ENCODE measurements at places on chromosomes 11 and 22.

- DNase-seq: no peak
These were observed 43.2 kb downstream of the GLYATL2 start for GRCh38 chr11:58801302-58801701.

- DNase-seq: no peak
These were observed 5.1 kb downstream of the TRIM5 start for GRCh38 chr11:5679811-5680210.

- DNase-seq: no peak
These were observed 25.2 kb downstream of the GTF2H1 start for GRCh38 chr11:18347471-18348125.

DNA sequence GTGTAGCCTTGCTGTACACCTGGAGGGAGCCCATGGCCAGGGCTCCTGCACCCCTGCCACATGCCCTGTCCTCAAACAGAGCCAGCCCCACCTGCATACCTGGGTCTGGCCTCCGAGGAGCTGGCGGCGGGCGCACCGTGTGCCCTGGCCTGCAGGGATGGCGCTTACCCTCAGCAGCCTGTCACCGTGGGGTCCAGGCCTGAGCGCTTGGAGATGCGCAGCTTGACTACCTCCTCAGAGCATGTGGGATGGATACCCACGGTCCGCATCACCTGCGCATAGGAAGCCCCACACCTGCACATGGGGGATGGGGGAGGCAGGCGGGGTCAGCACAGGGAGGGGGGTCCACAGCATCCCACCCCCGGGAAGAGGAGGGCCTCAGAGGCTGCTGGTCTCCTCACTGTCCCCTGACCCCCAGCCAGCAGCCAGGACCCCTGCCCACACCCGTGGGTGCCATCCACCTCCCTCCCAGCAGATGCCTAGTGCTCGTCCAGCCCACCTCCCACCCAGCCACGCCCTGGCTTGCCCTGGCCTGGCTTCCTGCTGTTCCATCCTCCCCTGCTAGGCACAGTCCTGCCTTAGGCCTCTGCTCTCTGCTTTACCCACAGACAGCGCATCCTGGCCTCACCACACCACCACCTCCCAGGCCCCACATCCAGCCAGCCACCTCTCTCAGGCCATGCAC is 22.4 kb upstream of the GNB1L start:
- no peak for DNase-seq

DNA sequence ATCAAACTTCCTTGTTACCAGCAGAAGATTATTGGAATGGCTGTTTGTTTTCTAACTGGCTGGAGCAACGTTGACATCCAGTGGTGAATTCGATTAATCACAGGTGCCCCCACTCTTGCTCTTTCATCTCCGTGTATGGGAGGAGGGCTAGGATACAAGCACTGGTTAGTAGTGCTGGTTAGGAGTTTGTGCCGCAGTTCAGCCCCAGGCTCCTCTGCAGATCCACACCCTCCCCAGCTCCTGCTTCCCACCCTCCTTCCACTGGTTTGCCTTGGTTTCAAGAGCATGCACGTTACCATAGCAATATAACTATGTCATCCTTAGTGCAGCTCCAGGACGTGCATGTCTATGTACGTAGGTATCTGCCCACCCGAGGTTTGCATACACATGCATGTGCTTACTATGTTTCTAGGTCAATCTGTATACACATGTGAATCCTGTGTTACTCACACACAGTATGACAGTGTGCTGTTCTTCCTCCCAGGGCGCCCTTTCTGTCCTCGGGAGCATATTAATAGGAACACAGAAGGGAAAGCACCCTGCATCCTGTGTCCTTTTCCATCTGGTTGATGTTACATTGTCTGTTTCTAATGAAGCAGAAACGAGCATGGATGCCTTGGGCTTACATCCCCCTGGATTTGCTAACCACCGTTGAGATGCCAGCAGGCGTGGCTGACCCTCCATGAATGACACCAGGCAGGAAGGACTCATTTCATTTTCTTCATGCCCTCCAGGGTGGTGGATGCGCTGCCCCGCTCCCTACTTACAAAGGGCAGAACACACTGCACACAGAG is 539.3 kb downstream of the OPCML start:
- DNase-seq: no peak

- no peak for DNase-seq
These were observed 1.3 kb upstream of the BTBD18 start for GRCh38 chr11:57752954-57753353.

GRCh38 chr11:3645552-3645951 is 624 bp downstream of the ART1 start:
- no peak for DNase-seq

GRCh38 chr11:58193391-58193790 is 4.5 kb downstream of the OR9Q2 start:
- DNase-seq: no peak

DNA sequence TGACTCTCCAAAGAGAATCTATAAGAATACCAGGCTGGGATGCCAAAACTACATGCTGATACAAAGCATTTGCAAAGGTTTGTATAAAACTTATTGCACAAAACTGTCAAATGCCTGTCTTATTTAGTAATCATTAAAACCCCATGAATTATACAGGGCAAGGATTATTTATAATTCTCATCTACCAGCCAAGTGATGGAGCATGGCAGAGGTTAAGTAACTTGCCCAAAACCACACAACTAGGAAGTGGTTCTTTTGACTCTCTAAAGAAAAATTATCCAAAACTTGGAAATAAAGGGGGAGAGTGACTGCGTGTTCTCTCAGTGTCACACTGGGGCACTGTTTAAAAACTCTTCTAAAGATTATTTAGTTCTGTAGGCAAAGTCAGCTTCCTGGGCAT is 17.4 kb upstream of the CLMP start:
- DNase-seq: no peak

- no peak for DNase-seq
These were observed 29.3 kb downstream of the RTN3 start for GRCh38 chr11:63710476-63711217.

- no peak for DNase-seq
These were observed 66.4 kb downstream of the CD82 start for GRCh38 chr11:44631831-44632230.

GRCh38 chr22:19579880-19580279 is 55.7 kb upstream of the CLDN5 start:
- DNase-seq: no peak

- DNase-seq: no peak
These were observed 186.1 kb downstream of the SOX6 start for GRCh38 chr11:16169956-16170847.

- no peak for DNase-seq
These were observed 28.5 kb upstream of the RBX1 start for GRCh38 chr22:40922484-40923303.

DNA sequence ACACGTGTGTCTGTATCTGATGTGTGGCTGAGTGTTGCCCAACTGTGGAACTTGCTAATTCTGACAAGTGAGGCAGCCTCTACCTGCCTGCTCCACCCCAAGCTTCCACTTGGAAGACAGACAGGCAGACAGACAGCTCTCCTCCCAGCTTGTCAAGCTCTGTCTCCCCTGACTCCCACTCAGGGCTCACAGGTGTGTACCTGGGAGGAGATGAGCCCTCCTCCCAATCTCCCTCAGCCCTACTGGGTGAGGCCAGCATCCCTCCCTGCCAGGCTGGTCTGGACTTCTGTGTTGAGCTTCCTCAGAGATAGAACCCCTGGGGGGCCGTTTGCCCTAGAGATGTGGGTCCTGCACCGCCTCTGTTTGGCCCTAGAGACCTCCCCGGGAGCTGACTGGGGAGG is 1.0 kb upstream of the CHRM1 start:
- DNase-seq: no peak

DNA sequence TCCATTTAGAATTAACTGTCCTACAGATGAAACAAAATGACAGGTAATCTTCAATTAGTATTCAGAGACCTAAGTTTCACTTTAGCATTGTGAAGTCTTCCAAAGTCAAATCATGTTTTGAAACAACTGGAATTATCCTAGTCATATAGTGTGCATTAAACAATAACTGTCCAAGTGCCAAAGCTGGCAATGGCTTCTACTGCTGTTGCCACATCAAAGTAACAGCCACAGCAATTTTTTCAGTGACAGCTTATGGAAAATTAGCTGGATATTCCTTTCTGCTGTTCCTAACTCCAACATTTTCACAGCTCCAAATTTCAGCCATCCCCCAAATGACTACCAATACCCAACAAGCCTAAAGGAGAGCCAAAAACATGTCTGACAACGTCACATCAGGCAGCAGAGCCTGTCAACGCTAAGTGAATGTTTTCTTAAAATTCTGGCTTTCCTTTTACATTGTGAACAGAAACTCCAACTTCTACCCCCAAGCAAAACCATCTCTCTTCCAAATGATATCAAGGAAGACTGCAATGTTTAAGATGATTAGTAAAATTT is 45.3 kb upstream of the CCDC34 start:
- DNase-seq: no peak

- DNase-seq: no peak
These were observed 84.8 kb upstream of the HTATIP2 start for GRCh38 chr11:20278727-20279126.

DNA sequence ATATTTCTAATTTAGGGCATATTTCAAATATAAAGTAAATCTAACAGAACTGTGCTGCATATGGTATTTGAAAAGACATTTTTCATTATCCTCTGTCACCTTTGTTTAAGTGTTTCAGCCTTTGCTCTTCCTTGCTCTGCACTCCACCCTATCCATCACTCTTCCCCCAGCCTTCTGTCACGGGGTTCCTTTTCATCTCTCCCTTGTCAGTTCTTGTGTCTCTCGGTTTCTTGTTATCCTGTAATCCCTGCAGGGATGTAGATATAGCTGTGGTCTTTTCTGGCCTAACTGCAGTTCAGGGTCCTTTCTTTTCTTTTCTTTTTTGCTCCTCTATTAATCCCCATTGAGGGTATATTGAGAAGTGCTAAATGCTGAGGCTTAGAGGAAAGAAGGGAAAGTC is 261.9 kb downstream of the DCDC1 start:
- no peak for DNase-seq

DNA sequence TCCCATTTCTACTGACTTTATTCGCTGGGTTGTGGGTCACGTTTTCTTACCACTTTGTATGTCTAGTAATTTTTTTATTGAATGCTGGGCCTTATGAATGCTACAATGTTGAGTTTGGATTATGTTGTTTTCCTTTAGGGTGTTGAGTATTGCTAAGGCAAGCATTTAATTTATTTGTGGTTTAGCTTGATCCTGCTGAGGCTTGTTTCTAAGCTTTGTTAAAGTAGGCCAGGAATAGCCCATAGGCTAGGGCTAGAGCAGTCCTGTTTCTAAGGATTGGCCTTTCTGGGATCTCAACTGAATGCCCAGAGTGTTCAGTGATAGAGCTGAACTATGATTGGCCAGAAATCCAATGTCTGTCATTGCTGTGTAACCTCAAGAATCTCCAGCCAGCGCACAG is 56.1 kb upstream of the LDLRAD3 start:
- DNase-seq: no peak

GRCh38 chr11:95652002-95652472 is 137.5 kb downstream of the FAM76B start:
- DNase-seq: no peak
